Retina (tissue), 1 donor: ENCODE measurements at places on chromosomes 7 and 10.

- DNase-seq: no peak
Measured at GRCh38 chr10:7362471-7362870, 48.4 kb downstream of the SFMBT2 start.

DNA sequence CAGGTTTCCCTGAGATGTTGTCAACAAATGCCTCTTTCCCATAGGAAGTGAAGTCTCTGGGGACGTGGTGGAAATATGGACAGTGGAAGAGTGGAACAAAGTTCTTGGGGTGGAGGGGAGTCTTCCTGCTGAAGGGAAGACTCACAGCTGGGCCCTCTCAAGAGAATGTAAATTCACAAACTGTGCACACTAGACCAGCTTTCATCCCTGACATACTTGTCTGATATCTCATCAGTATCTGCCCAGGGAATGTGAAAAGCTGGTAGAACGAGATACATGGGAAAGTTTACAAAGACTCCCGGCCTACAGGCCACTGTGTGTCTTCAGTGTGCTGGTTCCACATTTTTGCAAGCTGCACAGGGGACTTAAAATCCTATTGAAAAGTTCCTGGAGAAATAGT, 16.7 kb upstream of the CCDC3 start:
- no peak for DNase-seq

DNA sequence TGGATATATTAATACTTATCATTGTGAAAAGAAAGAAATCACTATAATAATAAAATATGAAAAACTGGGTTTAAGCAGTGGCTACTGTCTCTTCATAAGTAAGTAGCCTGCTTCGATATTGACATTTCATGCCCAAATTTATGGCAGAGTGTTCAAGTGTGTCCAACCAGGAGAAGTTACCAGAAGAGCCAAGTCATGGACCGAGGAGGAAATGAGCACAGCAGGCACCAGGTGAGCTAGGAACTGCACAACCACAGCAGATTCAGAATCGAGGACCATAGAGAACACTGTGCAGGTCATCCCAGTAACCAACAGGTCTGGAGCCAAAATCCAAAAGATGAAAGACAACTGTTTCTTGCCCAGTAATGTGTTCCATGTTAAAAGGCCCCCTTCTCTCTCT, 79.9 kb upstream of the ABCB5 start:
- no peak for DNase-seq

DNA sequence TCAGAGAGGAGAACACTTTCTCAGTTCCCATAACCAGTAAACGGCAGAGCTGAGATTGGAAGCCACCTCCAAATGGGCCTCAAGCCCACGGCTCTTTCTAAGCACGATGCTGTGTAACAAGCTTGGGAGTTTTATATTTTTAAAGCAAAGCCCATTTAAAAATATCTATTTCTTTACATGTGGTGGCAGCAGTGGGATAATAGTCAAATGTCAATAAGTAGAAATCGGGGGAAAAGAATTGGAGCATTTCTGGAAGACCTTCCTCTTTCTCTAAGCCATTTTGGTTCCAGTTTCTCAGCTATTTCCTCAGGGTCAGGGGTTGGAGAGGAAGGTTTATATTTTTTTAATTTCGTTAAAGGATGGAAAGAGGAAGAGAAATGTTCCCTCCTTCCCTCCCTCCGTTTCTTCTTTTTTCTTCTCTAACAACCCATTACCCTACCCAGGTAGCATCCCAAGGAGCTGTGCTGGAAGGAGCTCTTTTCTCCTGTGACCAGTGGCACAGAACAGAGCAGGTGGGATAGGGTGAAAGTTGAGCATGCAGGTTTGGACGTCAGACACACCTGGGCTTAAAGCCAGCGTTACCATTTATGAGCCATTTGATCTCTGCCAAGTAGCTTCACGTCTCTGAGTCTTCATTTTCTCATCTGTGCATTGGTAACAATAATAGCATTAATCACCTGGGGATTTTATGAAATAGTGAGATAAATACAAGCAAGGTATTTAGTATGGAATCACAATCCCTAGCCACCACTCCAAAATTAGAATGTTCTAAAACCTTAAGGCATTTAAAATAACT, 515.7 kb downstream of the RPS24 start:
- DNase-seq: no peak

GRCh38 chr10:93386631-93387369, 95.3 kb downstream of the MYOF start:
- DNase-seq: no peak
